ENCODE measurements at places on chromosomes 5 and 9.

DNA sequence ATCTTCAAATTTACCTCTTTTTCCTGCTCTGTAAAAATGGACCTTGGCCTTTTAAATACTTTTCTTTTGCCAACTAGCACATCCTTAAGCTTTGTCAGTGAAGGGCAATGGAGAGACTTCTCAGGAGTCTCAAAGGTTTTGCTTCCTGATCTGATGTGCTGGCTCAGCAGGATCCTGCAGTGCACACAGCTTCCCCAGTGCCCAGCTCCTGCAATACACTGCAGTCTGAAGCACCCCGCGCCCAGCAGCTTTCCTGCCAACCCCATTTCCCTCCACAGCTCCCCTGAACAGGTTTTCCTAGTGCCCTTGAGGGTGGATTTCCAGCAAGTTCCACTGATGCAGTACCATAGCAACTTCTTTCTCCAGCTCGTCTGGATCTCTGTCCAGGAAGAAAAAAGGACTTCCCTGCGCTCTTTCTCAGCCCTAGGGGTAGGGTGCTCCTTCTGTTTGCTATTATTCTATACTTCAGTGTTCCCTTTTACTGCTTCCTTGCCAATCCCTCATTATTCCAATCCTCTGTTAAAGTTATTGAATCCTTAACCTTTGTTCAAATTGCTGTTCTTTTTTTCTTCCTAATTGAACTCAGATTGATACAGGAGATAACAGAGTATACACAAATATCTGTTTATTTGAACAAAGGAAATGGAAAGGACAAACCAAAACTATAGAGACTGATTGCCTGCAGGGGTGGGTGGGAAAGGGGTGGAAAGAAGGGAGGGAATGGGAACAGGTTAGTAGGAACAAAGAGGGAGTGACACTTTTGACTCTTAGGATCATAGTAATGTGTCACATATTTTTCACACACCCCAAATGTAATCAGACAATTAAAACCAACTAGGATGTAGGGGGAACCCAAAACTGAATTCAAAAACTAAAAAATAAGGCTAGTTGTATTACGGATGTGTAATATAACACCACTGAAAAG, 8.5 kb downstream of the SNAPC3 start:
- no peak for DNase-seq

- DNase-seq: no peak
Observed at GRCh38 chr5:91875196-91875779, 492.2 kb upstream of the ARRDC3 start.

DNA sequence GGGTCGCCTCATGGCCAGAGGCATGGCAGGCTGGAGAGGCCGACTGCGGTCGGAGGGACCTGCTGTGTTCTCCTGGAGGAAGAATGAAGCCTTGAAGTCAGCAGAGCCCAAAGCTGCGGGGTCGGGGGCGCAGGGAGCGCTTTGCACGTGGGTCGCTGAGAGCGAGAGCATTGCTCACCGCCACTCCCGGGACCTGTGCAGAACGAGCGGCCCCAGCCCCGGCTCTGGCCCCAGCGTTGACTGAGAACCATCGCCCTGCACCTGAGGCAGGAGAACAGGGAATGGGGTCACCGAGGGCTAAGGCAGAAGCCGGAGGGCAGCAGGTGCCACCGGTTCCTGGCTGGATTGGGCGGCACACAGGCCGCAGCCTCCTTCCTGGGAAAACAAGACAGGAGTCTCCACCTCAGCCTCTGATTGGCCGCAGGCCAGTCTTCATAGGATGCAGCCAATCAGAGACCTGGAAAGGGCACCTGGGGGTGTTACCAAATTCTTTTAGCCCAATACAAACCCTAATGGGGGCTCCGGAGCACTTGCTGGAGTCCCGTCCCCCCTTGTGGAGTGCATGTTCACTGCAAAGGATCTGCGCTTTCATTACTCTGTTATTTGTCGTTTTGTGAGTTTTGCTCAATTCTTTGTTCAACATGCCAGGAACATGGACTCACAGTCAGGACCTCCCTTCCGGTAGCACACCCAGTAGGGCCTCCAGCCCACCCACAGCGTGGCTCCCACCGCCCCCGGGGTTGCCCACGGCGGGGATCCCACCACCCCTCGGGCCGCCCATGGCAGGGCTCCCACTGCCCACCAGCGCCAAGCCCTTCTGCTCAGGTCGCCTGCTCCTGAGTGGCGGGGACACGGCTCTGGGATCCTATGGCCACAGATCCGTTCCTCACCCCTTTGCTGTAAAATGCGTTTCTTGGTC, 24.7 kb upstream of the SLC6A19 start:
- no peak for DNase-seq

DNA sequence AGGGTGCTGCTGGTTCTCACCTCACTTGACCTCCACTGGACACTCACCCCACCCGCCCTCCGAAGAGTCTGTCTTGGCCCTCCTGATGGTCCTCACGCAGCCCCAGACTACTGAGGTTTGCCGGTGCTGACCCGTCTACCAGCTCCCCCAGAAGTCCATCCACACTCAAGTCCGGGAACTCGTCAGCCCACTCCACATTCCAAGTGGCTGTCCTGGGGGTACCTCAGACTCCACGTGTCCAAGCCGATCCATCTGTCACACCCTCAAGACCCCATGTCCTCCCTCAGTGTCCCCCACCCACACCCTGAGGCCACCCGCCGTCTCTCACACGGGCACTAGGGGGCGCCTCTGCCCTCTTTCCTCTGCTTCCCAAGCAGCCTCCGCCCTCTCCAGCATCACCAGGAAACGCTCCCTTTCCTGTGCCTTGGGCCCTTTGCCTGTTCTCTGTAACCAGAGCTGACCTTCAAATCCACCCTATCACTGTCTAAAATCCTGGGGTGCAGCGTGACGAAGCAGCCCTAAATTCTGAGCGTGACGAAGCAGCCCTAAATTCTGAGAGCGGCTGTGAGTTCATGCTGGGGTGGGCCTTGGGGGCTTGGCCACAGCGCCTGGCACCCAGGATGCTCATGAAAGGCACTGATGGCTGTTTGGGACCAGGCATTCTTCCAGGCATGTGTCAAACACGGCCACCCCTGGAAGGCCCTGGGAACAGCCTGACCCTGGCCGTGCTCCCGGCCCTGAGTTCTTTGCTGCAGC, 95.7 kb downstream of the KCNT1 start:
- peak; percentile 5 for DNase-seq

DNA sequence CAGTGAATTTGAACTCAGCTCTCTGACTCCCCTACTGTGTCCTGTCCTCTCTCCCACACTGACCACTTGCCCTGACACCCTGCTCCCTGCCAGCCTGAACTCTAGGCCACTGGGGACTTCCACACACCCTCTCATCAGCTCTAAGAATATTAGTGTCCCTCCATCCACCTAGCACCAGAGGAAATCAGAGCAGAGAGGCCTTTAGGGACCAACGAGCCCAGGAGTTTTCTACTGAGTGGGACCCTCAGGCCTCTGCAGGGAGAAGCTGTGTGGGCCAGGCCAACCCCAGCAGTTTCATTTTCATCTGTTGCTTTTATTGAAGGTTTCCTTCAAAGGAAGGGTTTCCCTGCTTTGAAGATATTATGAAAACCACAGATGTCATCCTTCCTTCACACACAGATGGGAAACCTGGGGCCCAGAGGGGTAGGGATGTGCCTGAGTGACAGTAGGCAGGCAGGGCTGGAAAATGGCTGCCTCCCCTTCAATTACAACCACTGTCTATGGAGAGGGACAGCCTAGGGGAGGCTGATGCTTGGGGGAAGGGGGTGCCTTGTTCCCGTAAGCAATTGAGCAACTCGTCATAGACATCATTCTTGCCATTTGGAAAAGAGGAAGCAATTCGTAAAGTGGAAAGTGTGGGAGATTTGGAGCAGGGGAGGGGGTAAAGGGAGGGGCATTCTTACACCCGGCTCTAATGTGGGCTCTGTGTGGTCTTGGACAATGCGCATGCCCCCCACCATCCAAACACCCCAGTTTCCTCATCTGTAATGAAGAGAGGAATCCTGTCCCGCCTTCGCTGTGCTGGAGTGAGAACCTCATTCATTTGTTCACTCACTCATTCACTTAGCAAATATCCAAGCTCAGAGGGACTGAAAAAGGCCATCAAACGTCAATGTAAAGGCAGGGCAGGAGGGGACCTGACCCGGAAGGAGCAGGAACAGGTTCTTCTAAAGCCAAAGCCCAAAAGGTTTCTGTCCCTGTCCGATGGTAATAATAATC, 3.9 kb downstream of the GLIPR2 start:
- no peak for DNase-seq

GRCh38 chr9:93491593-93492232, 38.3 kb upstream of the FAM120AOS start:
- DNase-seq: no peak

DNA sequence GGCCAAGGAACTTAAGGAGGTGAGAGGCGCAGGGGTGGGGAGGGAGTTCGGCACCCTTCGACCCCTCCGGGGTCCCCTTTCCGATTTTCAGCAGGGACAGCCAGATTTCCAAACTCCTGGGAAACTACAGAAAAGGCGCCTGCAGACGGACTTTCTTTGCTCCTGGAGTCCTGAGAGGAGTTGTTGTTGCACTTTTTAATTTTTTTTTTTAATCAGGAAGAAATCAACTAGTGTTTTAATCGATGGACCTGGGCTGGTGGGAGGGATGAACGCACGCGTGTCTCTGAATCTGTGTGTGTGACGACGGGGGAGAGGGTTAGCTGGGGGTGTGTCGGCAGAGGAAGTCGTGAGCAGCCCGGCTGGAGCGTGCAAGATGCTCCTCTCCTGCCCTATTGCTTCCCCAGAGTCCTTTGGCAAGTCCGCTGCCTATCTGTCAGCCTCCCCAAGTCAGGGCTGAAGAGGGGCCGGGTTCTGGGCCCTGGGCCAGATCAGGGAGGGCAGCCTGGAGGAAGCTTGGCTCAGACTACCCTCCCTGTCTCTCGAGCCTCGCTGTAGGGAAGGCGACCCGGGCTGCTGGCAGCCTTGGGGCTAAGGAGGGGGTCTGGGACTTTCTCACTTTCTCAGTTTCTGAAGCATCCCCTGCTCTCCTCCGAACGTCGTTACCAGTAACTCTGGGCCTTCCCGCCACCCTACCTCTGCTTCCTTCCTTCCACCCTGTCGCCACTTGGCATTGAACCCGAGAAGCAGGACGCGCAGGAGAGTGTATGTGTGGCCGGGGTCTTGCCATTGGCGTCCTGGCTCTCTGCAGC, 731 bp downstream of the PRR16 start:
- no peak for DNase-seq
